ENCODE measurements at places on chromosomes 3 and 15. TPM values are rescaled to one million over a fixed set of nuclear protein-coding genes. Genes with fewer than 3 reads are reported as not detected.

GRCh38 chr3:46953234-46954010, 23.1 kb downstream of the CCDC12 start:
- DNase-seq: no peak

DNA sequence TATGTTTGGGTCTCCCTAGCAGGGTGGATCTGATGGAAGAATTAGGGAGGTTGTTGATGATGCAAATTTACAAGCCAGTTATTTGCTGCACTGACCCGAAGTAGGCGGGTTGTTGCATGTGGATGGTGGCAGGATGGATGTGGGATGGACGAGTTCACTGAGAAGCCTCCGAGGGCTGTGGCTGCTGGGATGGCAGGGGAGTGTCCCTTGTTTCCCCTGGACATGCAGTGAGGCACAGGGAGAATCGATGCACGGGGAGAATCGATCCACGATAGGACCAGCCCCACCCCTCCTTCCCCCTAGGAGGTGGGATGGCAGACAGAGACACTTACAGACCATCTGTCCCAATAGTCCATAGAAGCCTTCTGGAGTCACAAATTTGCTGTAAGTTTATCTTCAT, 31.0 kb upstream of the KLF13 start:
- DNase-seq: peak; percentile 49

DNA sequence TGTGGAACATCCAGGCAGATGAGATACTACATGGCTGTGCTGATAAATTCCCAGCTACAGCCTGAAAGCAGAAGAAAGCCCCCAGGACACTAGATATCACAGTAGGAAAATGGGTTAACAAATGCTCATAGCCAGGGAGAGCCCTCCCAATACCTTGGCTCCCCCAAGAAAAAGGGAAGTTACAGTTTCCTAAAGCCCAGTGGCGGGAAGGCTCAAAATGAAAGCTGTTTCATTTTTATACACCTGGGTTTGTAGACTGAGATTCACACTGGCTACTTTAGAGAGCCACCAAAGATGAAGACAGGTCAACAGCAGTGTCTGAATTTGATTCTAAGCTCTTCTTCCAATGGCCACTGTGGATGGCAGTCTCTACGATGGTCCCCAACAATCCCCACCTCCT, 55.0 kb upstream of the TOPAZ1 start:
- no peak for DNase-seq

CELSR3 gene
- total RNA-seq: 0.88 TPM

- no peak for DNase-seq
These were observed 30.6 kb downstream of the PLCH1 start for GRCh38 chr3:155714295-155714718.

DNA sequence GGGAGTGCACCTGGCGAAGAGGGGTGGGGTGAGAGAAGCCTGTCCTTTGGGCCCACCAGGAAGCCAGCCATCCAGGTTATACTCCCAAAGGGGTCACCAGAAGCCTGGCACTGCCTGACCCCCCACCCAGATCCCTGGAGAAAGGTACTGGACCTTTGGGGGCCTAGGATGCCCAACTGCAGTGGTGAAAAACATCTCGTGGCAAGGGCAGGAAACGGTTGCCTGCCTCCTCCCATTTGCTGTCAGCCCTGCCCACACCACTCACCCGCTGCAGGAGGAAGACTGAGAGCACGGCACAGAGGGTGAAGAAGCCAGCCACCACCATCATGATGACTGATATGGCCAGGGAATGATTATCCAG, 2.2 kb upstream of the ULK3 start:
- no peak for DNase-seq

FBXO40 gene
- total RNA-seq: not detected

Data from breast epithelium (tissue), 4 donors.